Kidney epithelial cell (primary cell): ENCODE measurements at places on chromosomes 13 and 19. TPM values are rescaled to one million over a fixed set of nuclear protein-coding genes. Genes with fewer than 3 reads are reported as not detected.

GRCh38 chr19:58550362-58551122, 4.4 kb downstream of the CHMP2A start:
- no peak for DNase-seq

DNA sequence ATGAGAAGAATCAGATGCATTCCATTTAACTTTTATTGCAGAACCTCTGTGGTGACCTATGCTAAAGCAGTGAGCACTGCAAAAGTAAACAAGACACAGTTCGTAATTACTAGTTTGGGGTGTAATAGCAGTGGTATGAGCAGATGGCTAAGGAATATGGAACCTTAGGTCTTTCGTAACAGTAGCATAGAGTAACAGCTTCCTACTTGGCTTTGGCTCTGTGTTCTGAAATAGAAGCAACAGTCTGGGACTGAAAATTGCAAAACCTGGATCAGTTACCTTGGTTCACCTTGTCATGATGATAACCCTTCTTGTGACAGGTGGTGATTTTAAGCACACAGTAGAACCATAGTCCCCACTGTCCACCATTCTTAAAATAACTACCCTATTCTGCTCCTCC, 303.4 kb downstream of the GPC6 start:
- DNase-seq: no peak

- DNase-seq: no peak
These were observed 379.4 kb downstream of the KLF12 start for GRCh38 chr13:73754727-73755292.

GRCh38 chr13:45162194-45162593, 38.7 kb downstream of the KCTD4 start:
- no peak for DNase-seq

GRCh38 chr19:49020931-49021895, 2.9 kb downstream of the CGB3 start:
- no peak for DNase-seq

CADM4 gene
- total RNA-seq: 21.9 and 25.9 TPM in 2 replicates

FBXO17 gene
- 17.9 and 20.1 TPM in 2 replicates for total RNA-seq

GRCh38 chr19:55391191-55391670, 5.5 kb downstream of the RPL28 start:
- DNase-seq: no peak

DNA sequence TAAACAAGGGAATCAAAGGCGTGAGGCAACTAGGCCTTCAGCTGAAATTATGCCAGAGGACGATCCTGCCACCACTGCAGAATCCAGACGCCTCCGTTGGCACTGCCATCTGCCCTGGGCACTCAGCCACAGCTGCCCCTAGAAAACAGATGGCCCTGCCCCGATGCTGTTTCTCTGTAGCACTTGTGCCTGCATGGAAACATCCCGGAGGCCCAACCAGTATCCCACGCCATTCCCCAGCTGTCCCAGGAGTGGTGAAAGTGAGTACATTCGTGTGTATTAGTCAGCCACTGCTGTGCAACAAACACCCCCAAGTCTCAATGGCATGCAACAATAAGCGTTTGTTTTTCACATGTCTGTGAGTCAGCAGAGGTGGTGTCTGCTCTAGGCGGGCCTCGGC, 8.9 kb upstream of the CRTC1 start:
- DNase-seq: no peak
